ENCODE measurements at places on chromosomes 5 and 9. TPM values are rescaled to one million over a fixed set of nuclear protein-coding genes. Genes with fewer than 3 reads are reported as not detected.
A peak's percentile ranks its signal among the peaks of the same experiment; 100 is the strongest.

The HAVCR2 gene
- 70.0 TPM for total RNA-seq

The SOWAHA gene
- total RNA-seq, result 0.59 TPM

The FST gene
- 0.75 TPM for total RNA-seq

The SLC4A9 gene
- total RNA-seq, result not detected

The PCDHB2 gene
- not detected for total RNA-seq

The ANKHD1 gene
- 118 TPM for total RNA-seq

The C5orf34 gene
- 6.8 TPM for total RNA-seq

GRCh38 chr5:52692039-52692438 is 95.7 kb upstream of the ITGA1 start:
- no peak for DNase-seq

DNA sequence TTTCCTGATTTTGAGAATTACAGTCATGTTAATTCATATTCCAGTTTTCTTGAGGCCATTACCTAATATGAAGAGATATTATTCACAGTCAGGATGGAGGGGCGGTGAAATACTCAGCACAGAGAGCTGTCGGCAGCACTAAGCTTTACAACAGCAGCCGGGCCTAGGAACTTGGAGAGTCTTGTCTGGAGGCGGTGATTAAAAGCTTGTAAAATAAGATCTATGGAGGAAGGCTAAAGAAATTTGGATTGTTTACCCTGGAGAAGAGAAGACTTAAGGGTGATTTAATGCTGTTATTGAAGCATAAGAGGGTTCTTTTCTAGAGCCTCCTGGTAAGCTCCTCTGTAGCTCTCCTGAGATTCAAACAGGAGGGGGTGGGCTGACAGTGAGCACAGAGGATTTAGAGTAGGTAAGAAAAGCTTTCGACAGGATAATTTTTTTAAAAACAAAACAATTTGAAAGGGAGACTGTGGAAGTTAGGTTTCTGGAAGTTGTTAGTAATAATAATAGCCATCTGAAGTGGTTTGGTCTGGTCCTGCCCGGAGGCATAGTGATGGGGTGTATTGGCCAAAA is 406.3 kb upstream of the ADAMTSL1 start:
- no peak for DNase-seq

- DNase-seq, result peak; percentile 65
Observed at GRCh38 chr9:74942801-74943200, 9.9 kb downstream of the C9orf40 start.

DNA sequence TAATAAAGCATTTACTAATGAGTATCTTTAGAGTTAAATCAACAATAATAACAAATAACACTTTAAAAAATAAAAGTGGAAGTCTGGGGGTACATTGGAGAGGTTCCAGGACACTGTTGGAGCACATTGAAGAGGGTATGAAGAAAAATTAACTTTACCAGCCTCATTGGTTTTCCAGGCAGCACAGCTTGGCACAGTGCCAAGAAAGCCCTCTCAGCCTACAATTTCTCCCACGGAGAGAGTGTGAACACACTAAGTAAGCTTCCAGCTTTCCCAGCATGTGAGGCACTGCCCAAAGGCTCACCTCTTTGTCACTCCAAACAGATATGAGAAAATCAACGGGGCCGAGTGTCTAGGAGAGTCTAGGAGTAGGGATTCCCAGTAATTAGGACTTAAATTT is 1912.8 kb upstream of the NUDT12 start:
- DNase-seq, result no peak

GRCh38 chr5:17316970-17317459 is 99.6 kb downstream of the BASP1 start:
- no peak for DNase-seq

DNA sequence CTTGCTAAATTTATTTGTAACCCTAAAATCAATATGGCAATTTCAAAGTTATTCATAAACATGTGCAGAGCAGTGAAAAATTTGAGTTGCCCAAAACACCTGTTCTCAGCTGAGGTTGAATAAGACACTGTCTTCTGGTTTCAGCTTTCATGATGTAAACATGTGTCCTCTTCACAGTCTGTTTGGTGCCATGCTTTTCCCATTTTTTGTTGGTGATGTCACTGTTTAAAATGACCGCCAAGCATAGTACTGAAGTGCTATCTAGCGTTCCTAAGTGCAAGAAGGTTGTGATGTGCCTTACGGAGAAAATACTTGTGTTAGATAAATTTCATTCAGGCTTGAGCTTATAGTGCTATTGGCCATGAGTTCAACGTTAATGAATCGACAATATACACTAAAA is 580.8 kb downstream of the ACTL7B start:
- DNase-seq, result no peak

DNA sequence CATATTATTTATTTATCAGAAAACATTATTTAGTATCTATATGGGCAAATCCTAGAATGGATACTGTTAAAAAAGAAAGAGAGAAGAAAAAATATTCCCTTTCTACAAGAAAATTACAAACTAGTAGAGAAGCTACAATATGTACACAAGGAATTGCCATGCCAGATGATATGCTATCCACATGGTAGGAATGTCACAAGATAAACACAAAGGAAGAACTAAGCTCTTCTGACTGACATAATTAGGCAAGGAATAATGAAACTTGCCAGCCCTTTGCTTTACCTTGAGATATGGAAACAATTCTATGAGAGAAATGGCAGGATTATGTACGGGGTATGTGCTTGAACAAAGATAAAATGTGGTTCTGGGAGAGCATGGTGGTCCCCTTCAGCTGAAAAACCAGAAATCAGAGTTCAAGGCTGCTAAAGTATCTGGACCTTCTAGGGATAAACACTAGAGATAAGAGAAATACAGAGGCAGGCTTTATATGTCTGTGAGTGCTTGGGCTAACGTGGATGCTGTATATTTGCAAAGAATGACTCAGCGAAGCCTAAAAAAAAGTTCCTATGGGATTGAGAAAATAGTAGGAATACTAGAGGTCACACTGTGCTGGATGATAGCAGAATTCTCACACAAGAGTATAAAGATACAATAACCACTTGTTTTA is 451.6 kb downstream of the TLE1 start:
- DNase-seq, result no peak

DNA sequence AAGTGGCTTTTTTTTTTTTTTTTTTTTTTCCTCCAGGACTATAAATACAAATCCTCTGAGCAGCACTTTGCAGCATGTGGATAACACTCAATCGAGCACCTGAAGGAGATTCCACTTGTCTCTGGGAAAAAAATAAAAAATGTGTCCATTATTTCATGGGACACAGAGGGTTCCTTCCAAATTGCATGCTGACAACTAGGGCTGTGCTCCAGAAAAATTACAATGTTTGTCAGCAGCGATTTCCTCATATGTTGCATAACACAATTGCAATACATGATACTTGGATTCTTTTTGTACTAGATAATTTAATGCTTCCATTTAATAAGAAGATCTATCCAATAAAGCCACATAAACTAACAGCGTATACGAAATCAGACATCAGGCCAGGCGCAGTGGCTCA is 84.4 kb downstream of the CDH18 start:
- DNase-seq, result no peak

GRCh38 chr5:96863114-96863513 is 13.2 kb upstream of the ERAP2 start:
- no peak for DNase-seq

- DNase-seq, result no peak
Observed at GRCh38 chr5:143653766-143654282, 158.1 kb upstream of the HMHB1 start.

DNA sequence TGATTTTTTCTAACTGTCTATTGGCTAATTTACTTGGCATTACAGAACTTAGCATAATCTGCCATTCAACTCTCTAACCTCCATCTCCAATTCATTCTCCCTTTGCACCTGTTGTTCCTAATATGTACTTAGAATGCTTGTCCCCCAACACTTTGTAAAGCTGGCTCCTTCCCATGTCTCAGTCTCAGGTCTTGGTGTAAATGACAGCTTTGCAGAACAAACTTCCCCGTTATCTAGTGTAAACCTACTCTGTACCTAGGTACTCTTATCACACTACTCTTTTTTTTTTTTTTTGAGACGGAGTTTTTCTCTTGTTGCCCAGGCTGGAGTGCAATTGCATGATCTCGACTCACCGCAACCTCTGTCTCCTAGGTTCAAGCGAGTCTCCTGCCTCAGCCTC is 77.2 kb upstream of the CTNNA1 start:
- no peak for DNase-seq

DNA sequence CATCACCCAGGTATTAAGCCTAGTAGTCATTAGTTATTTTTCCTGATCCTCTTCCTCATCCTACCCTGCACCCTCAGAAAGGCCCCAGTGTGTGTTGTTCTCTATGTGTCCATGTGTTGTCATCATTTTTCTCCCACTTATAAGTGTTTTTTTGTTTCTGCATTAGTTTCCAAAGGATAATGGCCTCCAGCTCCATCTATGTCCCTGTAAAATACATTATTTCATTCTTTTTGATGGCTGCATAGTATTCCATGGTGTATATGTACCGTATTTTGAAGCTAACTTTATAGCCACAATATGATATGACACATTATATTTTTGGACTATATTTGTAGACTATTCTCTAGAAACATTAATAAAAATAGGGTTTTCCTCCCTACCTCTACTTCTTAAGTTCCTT is 324.4 kb upstream of the EDIL3 start:
- DNase-seq, result no peak

GRCh38 chr5:90408571-90409317 is 812 bp downstream of the CETN3 start:
- DNase-seq, result peak; percentile 63

DNA sequence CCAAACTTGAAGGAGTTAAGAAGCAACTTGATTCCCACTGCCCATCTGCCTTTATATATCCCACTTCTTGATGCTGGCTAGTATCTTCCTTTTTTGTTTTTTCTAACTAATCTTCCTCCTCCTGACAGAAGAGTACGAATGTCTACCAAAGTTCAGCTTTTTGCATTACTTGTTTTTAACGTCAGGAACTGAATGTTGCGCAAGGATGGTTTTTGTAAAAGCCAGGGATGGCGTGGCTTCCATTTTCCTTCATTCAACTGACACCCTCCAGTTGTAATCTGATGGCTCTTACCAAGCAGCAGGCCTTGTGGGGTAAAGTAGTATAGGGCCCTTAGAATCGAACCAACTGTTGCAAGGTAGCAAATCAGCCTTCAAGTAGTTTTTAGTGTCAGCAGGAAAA is 70.8 kb upstream of the GPR151 start:
- DNase-seq, result no peak

DNA sequence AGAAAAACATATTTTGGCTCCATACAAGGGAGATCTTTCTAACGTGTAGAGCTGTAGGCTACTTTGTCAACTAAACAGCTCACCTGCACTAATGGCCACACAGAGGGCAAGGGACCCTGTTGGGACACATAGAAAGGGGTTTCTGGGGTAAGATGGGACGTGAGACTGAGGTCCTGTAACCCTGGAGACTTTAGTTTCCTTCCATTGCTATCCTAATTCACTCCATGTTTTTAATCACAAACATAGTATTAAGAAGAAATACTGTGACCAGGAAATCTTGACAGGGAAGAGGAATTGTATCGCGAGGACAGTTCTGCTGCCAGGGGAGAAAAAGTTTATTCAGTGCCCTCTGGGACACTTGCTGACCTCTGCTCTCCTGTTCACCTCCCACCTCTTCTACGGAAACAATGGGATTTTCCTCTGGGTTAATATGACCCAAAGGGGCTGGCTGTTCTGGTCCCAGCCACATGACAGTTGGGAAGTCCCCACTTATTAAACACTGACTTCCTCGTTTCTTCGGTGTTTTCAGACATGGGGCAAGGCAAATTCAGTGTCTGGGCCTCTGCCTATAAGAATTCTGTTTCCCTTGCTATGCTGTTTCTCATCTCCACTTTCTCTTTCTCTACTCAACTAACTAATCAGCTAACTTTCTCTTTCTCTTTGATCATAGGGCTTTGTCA is 106.9 kb upstream of the SEMA6A start:
- DNase-seq, result no peak

- no peak for DNase-seq
Observed at GRCh38 chr5:24642022-24642421, 2.8 kb downstream of the CDH10 start.

DNA sequence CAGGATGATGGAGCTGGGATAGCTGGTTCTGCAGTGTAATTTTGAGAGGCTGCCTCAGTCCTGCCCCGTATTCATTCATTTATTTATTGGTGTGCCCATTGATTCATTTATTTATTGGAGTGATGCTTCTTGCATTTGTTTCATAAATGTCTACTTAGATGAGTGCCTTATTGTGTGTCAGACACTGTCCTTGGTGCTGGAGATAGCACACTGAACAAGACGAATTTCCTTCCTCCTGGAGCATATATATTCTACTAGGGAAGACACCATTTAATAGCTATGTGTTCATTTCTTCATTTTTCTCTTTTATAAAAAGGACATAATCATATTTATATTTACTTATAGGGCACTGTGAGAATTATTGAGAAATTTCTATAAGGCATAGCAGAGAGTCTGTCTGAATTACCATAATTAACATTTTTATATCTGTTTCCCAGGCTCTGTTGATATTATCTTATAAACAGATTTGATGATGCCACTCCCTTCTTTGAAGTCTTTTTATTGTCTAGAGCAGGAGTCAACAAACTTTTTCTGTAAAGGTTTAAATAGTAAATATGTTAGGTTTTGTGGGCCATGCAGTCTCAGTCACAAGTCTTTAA is 433.9 kb upstream of the ZNF608 start:
- DNase-seq, result no peak

- DNase-seq, result no peak
Observed at GRCh38 chr5:83265318-83265717, 188.0 kb downstream of the XRCC4 start.

DNA sequence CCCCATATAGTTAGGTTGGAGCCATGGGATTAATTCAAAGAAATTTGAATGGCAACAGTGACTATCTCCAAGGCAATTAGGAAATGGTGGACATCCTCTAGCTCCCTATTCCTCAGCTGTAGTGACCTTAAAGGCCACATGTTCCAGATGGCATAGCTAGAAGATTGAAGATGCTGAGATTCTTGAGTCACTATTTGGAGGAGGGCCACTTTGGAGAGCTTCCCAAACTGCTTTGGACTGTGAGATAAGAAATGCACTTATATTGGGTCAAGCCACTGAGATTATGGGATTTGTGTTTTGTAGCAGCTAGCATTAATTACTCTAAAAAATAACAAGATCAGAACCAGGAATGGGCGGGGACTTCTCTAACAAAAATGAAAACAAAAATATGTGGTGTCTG is 636.2 kb upstream of the CCNG1 start:
- no peak for DNase-seq

DNA sequence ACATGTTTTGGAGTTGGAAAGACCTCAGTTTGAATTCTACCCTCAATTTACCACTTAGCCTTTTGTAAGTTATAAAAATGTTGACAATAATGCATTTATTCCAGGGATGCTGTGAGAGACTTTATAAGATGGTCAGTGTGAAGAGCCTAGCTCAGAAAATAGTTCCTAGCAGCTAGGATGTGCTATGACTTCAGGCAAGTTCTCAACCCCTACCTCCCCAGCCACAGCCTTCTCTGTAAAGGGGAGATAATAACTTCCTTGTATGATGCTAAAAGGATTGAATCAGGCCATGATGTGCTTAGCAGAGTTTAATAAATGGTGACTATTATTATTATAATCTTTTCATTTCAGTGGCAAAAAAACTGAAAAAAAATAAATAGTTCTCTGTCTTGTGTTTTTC is 77.6 kb downstream of the ALDH1A1 start:
- no peak for DNase-seq

- no peak for DNase-seq
Observed at GRCh38 chr9:137027369-137028262, at the start of gene ABCA2. Gene ABCA2 (minus strand): TSS chr9:137028237. CDS start chr9:137028140, 97 bp downstream.
